Psoas muscle (tissue), 8 donors: ENCODE measurements at places on chromosomes 5 and 9. TPM values are rescaled to one million over a fixed set of nuclear protein-coding genes. Genes with fewer than 3 reads are reported as not detected.
A peak's percentile ranks its signal among the peaks of the same experiment; 100 is the strongest.

GRCh38 chr9:126614088-126614454 is 343 bp downstream of the LMX1B start:
- no peak for DNase-seq
- peaks cover 3% of the 10 kb centered on the region for H3K27me3 ChIP-seq
- H3K36me3 ChIP-seq, result no peaks in the 10 kb centered on the region
- no peak overlapping the region for H3K4me3 ChIP-seq

DNA sequence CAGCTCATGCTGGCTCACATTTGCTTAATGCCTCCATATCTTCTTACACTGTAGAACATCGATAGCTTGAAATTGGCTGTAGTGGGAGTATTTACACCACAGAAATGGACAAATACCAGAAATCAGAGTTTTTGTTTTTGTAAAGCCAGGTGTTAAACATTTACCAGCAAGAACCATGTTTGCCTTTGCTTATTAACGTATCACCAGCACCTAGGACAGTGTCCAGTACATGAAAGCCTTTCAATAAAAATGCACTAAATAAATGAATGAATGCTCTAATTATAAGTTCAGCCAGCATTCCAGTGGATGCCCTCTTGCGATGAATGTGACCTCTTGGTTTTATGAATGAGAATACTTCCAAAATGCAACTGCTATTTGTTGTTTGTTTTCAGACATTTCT is 140.4 kb upstream of the VLDLR start:
- H3K36me3 ChIP-seq, result no peaks in the 10 kb centered on the region
- DNase-seq, result no peak
- no peaks in the 10 kb centered on the region for H3K27me3 ChIP-seq
- no peaks in the 10 kb centered on the region for H3K4me1 ChIP-seq

GRCh38 chr9:95018099-95018936 is 291.8 kb downstream of the AOPEP start:
- H3K27ac ChIP-seq, result peak overlapping the region; percentile 93
- H3K4me3 ChIP-seq, result peak overlapping the region; percentile 13
- peak; percentile 60 for DNase-seq
- H3K36me3 ChIP-seq, result no peaks in the 10 kb centered on the region

GRCh38 chr5:39178171-39178570 is 41.2 kb downstream of the FYB1 start:
- H3K4me3 ChIP-seq, result no peak overlapping the region
- DNase-seq, result no peak
- no peaks in the 10 kb centered on the region for H3K4me1 ChIP-seq
- H3K27ac ChIP-seq, result no peak overlapping the region
- H3K36me3 ChIP-seq, result no peaks in the 10 kb centered on the region

The TAF11L5 gene
- total RNA-seq, result not detected

DNA sequence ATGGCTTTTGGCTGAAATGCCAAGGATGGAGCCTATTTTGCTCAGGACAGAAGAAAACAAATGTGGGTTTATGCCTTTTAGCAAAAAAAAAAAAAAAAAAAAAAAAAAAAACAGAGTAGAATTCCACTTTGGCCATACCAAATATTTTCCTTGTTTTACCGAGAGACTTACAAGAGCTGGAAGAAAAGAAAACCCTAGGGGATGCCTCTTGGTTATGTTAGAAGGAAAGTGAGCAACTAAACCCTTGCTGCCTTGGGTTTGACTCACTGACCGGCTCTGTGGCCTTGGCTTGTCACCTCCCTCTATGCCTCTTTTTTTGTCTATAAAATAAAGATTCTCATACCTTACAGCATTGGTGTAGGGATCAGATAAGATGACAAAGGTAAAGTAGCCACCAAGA is 69.6 kb upstream of the ABCA1 start:
- no peak overlapping the region for H3K4me3 ChIP-seq
- peaks cover 10% of the 10 kb centered on the region for H3K4me1 ChIP-seq
- H3K27me3 ChIP-seq, result no peaks in the 10 kb centered on the region
- no peak overlapping the region for H3K27ac ChIP-seq

GRCh38 chr9:113011911-113012381 is at the start of gene ZNF883:
Gene ZNF883 (minus strand): TSS chr9:113012192.
- no peaks in the 10 kb centered on the region for H3K36me3 ChIP-seq
- H3K4me3 ChIP-seq, result peak within 1 kb of the TSS; percentile 55
- H3K27ac ChIP-seq, result no peak within 1 kb of the TSS
- peak; percentile 35 for DNase-seq
- no peaks in the 10 kb centered on the region for H3K27me3 ChIP-seq
- no peaks in the 10 kb centered on the region for H3K4me1 ChIP-seq

The IFNA13 gene
- total RNA-seq, result not detected

DNA sequence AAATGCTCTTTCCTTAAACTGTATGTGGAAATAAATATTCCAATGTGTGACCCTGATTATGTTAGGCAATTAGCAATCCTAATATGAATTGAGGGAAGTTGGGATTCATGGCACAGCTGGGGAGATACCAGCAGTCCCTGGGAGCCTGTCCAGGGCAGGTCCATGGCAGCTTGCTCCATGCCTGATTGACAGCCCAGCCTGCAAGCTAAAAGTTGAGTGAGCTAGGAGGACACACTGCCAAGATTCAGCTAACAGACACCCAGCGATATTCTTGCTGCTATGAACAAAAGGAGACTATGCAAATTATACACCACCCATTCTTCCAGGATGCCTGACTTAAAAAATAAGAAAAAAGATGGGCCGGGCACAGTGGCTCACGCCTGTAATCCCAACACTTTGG is 6.2 kb downstream of the TGFBI start:
- no peak overlapping the region for H3K4me3 ChIP-seq
- peak overlapping the region; percentile 83 for H3K27ac ChIP-seq
- peaks cover 44% of the 10 kb centered on the region for H3K4me1 ChIP-seq
- H3K27me3 ChIP-seq, result peaks cover 3% of the 10 kb centered on the region

The PRDM9 gene
- total RNA-seq, result not detected

- no peaks in the 10 kb centered on the region for H3K36me3 ChIP-seq
- H3K4me1 ChIP-seq, result peaks cover 9% of the 10 kb centered on the region
- H3K27me3 ChIP-seq, result no peaks in the 10 kb centered on the region
These were observed 992 bp downstream of the SETD9 start for GRCh38 chr5:56910210-56910965.

GRCh38 chr9:131999692-132000551 is 79.7 kb downstream of the MED27 start:
- H3K4me3 ChIP-seq, result no peak overlapping the region
- peaks cover 5% of the 10 kb centered on the region for H3K4me1 ChIP-seq
- no peak for DNase-seq
- H3K27ac ChIP-seq, result no peak overlapping the region
- no peaks in the 10 kb centered on the region for H3K36me3 ChIP-seq

GRCh38 chr5:16757146-16757545 is 140.3 kb upstream of the RETREG1 start:
- H3K27ac ChIP-seq, result no peak overlapping the region
- no peak overlapping the region for H3K4me3 ChIP-seq
- no peaks in the 10 kb centered on the region for H3K36me3 ChIP-seq
- H3K4me1 ChIP-seq, result no peaks in the 10 kb centered on the region
- no peak for DNase-seq

The PAEP gene
- not detected for total RNA-seq

GRCh38 chr5:18366234-18366633 is 732.0 kb downstream of the TAF11L14 start:
- no peaks in the 10 kb centered on the region for H3K36me3 ChIP-seq
- H3K4me3 ChIP-seq, result no peak overlapping the region
- no peak for DNase-seq
- no peak overlapping the region for H3K27ac ChIP-seq

The IGFBPL1 gene
- not detected for total RNA-seq

DNA sequence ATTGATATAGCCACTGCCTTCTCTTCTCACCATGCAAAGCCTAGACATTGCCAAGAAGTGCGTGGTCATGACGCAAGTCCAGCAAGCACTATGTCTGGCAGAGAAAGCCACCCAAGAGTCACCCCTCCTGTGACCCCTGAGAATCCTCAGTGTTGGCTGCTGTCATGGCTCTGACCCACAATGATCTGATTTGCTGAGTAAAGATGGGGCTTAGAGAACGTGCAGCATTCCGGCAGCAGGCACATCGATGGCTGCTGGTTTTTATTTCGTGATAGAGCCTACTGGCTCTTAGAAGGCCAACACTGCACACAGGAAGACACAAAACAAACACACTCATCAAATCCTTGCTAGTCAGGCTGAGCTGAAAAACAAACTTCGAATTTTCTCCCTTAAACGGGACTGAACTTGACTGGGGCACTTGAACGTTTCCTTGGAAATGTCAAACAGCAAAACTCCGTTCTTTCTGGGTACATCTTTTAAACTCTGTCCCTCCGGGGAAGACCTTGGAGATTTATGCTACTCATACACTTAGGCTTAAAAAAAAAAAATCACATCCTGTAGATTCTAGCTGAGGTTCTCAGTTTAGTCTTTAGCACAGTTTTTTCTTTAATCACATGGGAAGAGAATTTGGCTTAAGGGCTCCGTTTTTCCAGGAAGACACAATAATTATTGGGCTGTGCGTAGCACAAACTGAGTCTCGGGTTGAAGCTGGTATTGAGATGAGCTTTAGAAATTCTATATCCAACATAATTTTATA is 88.2 kb upstream of the BASP1 start:
- no peaks in the 10 kb centered on the region for H3K27me3 ChIP-seq
- no peak overlapping the region for H3K27ac ChIP-seq
- no peak overlapping the region for H3K4me3 ChIP-seq
- H3K4me1 ChIP-seq, result no peaks in the 10 kb centered on the region

The NDUFAF2 gene
- total RNA-seq, result 32.1 TPM

DNA sequence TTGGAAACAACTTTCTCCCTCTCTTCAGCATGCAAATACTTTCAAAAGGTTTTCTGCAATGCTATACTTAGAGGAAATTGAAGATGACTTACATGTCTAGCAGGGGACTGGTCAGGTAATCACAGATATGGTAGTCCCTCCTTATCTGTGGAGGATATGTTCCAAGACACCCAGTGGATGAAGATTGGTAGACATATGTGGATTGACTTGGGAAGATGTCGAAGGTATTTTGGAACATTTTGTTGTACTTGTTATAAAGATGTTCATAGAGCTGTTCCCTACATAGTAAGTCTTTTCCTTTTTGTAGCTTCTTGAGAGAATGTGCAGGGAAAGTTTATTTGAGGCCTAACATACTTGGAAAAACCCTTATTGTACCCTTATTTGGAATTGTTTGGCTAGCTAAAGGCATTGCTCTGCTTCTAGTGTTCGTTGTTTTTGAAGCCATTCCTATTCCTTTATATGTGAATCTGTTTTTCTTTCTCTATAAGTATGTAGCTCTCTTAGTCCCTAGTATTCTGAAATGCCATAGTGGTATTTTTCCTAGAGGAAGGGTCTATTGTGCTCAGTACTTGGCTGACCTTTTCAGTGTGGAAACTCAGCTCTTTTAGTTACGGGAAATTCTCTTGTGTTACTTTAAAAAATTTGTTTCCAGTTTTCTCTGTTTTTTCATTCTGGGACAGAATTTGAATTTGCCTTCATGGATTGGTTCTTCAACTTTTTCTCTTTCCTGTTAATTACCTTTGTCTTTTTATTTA is 25.7 kb downstream of the GPR151 start:
- H3K27me3 ChIP-seq, result no peaks in the 10 kb centered on the region
- H3K36me3 ChIP-seq, result peaks cover 2% of the 10 kb centered on the region
- no peaks in the 10 kb centered on the region for H3K4me1 ChIP-seq
- DNase-seq, result no peak

The ZBTB5 gene
- 5.3 TPM for total RNA-seq

DNA sequence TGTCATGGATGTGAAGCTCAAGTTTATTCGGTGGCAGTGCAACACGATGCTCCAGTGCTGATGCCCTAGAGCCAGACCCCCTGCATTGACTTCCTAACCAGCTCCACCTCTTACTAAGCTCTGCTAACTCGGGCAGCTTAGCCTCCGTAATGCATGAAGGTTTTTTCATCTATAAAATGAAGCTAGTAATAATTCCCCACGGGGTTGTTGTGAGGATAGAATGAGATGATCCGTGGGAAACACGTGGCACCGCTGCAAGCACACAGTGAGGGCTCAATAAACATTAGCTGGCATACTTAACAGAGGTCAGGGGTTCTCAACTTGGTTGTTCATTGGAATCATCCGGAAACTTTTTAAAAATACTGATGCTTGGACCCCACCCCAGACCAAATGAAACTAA is 6.8 kb downstream of the ENC1 start:
- H3K27ac ChIP-seq, result no peak overlapping the region
- peaks cover 75% of the 10 kb centered on the region for H3K36me3 ChIP-seq
- peaks cover 17% of the 10 kb centered on the region for H3K4me1 ChIP-seq
- H3K4me3 ChIP-seq, result no peak overlapping the region
- no peaks in the 10 kb centered on the region for H3K27me3 ChIP-seq
- no peak for DNase-seq

DNA sequence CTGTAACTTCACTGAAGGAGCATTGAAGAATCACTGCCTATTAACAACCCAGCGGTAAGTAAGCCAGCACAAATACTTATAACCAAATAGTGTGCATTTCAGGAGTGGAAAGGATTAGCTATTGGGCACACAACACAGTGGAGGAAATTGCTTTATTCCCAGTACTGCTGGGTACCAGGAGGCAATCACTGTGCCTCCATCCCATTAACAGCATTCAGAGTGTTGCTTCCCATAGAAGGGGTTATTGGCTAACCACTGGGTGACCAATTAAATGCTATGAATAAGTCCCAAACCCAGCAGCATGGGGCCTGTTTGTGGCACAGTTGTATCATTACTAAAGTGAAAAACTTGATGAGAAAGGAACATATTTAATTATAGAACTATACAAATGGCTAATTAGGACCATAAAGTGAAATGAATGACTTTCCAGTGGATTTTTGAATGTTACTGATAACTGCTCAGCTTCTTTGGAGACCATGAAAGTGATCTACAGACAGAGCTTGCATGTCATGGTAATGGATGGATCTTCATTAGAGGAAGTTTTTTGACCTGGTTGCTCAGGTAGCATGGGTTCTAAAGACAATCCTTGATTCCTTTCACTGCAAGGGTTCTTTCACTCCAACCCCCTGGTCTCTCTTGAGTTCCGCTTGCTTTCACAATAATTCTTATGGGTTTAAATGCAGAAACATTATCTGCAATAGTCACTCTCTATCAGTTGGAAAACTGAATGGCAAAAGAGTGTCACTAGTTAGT is 413.3 kb upstream of the RORB start:
- H3K27me3 ChIP-seq, result no peaks in the 10 kb centered on the region
- no peaks in the 10 kb centered on the region for H3K4me1 ChIP-seq
- no peak for DNase-seq
- H3K27ac ChIP-seq, result no peak overlapping the region

GRCh38 chr9:108395421-108395820 is 460.4 kb downstream of the ACTL7B start:
- H3K27ac ChIP-seq, result no peak overlapping the region
- H3K36me3 ChIP-seq, result no peaks in the 10 kb centered on the region
- no peak overlapping the region for H3K4me3 ChIP-seq
- DNase-seq, result no peak

GRCh38 chr9:137721479-137721878 is 102.7 kb downstream of the EHMT1 start:
- H3K27me3 ChIP-seq, result no peaks in the 10 kb centered on the region
- no peak overlapping the region for H3K27ac ChIP-seq
- H3K4me1 ChIP-seq, result peaks cover 14% of the 10 kb centered on the region
- DNase-seq, result no peak
